ENCODE measurements at places on chromosomes 2 and 18. TPM values are rescaled to one million over a fixed set of nuclear protein-coding genes. Genes with fewer than 3 reads are reported as not detected.

Gene TUBB6
- 224 TPM for polyA plus RNA-seq

Gene TWIST2
- 5.5 TPM for polyA plus RNA-seq

Gene IKZF2
- polyA plus RNA-seq, result 4.4 TPM

Gene VWC2L
- not detected for polyA plus RNA-seq

Gene LAMA1
- 1.8 TPM for polyA plus RNA-seq

Gene GPR35
- polyA plus RNA-seq, result 1.7 TPM

Measured in forelimb muscle (tissue), 1 donor.